ENCODE measurements at places on chromosomes 1 and 21.

- peak; percentile 31 for DNase-seq
Measured at GRCh38 chr1:202189001-202189790, 4.4 kb upstream of the LGR6 start.

GRCh38 chr1:154730986-154731489 lies 123.1 kb upstream of the ADAR start:
- DNase-seq = no peak

DNA sequence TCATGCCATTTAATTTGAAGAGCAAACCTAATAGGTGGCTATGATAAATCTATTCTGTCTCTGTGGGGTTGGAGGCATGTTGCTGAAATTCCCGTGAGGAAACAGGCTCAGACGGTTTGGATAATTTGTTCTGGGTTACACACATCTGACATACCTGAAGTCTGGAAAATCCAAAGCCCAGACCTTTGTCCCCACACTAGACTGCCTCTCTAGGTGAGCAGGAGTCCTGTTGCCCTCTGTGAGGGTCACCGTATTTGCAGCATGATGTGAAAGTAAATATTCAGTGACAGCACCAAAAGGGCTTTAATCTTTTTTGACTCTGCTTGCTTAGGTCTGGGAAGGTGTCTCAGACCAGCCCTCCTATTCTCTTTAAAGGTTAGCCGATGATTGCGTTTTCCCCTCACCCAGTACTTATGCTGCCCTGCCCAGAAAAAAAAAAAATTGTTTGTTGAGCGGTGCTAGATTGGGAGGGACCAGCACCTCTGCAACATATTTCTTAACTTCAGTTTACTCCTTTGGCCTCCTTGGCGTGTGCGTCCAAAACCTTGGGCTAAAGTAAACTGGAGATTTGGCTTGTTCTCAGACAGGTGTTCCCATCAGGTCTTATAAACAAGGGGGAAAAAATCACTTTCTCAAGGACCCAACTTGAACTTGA lies 67.0 kb downstream of the CACHD1 start:
- DNase-seq = no peak

GRCh38 chr1:12548973-12549459 lies 69.0 kb downstream of the DHRS3 start:
- peak; percentile 48 for DNase-seq

- DNase-seq = no peak
Measured at GRCh38 chr1:168466714-168467131, 77.1 kb downstream of the XCL2 start.

DNA sequence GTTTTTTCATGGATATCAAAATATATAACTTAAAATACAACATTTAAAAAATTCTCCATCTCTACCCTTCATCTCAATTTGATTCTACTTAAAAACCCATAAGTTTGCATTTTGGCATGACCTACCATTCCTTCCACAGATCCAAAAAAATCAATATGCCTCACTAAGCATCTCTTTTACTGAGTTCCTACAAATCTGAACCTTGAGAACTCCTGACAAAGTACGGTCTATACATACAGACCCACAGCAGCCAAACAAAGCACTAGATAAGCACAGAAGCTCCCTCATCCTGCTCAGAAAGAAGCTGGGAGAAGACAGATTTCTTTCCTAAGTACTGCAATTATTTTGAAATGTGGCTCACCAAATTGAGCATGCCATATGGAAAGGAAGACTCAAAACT lies 167.5 kb downstream of the KCNT2 start:
- no peak for DNase-seq

- peak; percentile 33 for DNase-seq
Measured at GRCh38 chr1:39788758-39789570, at the start of gene BMP8B. Gene BMP8B (minus strand): TSS chr1:39788865. CDS start chr1:39788485, 380 bp downstream.

DNA sequence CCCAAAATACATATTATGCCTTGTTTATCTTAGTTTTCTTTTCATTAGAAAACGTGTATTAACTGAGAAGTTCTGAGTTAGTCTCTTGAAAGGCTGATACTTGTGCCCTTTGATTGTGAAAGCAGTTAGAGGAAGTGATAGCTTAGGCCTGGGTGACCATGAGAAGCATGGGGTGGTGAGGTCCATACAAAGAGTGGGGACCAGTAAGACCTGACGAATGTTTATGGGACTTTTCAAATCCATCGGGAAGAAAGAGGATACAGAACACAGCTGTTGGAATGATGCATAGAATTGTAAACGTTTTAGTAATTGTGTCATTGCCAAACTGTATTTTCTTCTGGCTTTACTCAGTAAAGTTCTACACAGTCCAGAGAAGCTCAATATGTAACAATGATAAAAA lies 259.8 kb downstream of the LMO4 start:
- DNase-seq = no peak

- no peak for DNase-seq
Measured at GRCh38 chr1:212585210-212585609, 23.4 kb upstream of the ATF3 start.

DNA sequence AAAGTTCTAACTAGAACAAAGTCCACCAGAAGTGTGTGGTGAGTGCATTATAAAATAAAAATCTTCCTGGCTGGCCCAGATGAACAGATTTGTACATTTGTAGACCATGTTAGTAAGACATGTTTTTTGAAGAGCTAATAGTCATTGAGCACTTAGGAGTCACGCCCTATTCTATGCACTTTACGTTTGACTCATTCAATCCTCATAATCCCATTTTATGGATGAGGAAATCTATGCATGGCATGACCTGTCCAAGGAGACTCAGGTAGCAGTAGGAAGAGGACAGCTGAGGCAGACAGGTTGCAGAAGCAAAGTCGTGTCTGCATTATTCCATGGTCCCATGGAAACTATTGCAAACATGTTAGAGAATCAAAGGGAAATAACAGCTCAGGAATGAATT lies 30.3 kb upstream of the LPAR3 start:
- no peak for DNase-seq

DNA sequence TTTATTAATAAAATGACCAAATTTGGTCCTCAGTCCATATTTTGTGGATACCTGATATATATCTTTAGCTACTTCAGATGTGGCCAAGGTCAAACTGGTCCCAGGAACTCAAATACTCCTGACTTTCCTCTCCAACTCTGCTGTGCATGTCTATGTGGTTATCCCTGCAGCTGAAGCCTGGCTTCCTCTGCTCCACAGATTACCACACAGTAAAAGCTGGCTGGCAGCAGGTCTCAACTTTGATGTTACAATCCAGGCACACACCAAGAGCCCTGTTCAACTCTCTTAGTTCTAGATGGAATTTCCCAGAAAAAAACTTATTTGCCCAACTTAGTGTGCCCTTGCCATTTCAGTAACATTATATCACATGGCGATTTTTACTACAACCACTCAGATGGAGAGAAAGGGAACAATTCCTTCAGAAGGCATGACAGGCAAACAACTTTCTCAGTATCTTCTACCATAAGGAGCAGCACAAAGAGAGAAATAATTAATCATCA lies 479.5 kb downstream of the PLPP3 start:
- no peak for DNase-seq

GRCh38 chr1:176517484-176517883 lies 54.5 kb downstream of the PAPPA2 start:
- no peak for DNase-seq

GRCh38 chr1:157137408-157138219 lies 581 bp downstream of the ETV3 start:
- peak; percentile 20 for DNase-seq

- DNase-seq = no peak
Measured at GRCh38 chr1:202593845-202594244, 116.4 kb downstream of the SYT2 start.

DNA sequence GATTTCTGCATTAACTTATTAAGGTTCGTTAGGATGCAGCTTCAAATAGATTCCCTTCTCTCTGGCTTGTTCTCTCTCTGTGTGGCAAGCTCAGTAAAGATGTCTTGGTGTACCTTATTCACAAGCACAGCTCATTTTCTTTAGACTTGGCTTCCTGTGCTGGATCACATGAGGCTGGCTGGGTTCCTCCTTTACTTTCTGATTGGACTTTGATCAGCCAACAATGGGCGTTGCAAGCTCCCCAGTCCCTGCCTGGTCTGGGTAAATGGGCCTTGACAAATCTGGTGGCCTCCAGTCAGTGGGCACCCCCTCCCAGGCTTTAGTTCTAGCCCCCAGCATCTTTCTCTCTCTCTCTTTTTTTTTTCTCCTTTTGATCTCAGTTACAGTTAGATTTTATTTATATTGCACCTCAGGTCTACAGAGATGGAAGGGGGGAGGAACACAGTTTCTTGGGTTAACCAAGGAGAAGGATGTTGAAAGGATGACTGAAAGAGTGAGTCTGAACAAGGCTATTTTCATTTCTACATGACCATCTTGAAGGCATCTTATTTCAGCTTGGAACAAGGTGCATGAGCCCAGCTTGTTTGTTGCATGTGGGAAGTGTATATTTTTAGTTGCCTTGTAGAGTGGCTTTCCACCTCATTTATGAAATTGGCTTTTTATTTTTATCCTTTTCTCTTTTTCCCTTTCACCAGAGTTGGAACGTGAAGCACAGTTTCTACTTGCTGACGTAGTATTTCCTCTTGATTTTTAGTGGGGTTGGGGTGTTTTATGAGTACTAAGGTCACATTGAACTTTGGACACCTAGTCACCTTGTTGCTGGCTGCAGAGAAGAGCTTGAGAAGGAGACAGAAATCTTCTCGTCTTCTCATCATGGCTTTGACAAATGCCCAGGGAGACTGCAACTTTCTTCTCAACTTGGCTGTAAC lies 77.1 kb downstream of the PBX1 start:
- DNase-seq = no peak

DNA sequence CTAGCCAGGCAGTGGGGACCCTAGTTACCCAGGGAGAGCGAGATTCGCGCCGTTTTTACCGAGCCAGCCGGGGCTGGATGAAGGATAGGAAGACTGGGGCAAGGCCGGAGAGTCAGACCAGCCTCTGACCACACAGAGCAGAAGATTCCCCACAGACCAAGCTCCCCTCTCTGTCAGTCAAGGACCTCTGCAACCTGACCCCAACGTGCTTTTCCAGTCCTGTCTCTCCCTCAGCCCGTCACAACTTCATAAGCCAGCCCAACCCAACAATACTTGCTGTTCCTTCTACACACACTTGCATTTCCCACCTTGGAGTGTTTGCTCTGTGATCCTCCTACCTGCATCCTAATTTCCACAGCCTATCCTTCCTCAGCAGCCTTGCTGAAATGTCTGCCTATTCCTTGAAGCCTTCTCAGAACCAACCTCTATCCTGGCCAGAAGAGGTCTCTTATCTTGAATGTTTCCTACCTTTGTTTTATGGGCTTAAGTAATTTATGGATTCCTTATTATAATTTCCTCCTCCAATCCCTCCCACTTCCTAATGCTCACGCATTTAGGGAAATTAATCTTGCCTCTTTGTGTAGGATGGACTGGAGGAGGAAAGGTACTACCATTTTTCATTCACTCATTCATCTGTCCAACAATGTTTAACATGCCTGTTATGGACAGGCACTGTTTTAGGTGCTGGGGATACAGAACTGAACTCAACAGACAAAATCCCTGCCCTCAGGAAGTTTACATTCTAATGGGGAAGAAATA lies at the start of gene GSTM3:
TSS of gene GSTM3 (minus strand) at position 424 of the 759 bp plus-strand sequence. CDS start 751 bp downstream, outside the sequence.
- no peak for DNase-seq

- no peak for DNase-seq
Measured at GRCh38 chr1:224175617-224176016, 7.4 kb upstream of the DEGS1 start.

DNA sequence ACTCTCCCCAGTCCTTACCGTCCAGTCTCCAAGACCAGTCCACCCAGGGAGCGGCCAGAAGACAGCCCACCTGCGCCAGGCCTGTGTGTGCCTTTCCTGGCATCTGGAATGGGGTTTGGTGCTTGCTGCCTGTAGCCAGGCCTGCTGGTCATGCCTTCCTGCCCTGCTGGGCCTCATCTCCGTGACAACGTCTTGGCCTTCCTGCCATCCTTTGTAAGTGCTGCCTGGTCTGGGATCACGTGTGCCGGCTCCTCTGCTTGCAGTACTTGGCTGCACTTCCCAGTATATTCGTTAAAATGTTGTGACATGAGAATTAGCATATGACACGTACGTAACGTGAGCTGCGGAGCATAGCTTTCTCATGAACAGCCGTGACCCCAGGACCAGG lies 145.3 kb upstream of the COL6A1 start:
- no peak for DNase-seq

DNA sequence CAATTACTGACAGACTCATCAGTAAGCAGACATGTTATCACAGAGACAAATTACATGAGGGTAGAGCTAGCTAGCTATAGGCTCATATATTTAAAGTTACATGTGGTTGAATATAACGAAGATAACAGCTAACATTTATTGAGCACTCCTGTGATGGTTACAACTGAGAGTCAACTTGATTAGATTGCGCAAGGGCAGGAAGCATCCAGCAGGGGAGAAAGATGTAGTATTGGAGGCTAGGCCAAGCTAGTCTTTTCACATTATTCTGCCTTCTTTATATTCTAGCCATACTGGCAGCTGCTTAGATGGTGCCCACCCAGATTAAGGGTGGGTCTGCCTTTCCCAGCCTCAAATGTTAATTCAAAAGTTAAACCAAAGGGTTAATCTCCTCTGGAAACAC lies 37.1 kb downstream of the PIGK start:
- no peak for DNase-seq

DNA sequence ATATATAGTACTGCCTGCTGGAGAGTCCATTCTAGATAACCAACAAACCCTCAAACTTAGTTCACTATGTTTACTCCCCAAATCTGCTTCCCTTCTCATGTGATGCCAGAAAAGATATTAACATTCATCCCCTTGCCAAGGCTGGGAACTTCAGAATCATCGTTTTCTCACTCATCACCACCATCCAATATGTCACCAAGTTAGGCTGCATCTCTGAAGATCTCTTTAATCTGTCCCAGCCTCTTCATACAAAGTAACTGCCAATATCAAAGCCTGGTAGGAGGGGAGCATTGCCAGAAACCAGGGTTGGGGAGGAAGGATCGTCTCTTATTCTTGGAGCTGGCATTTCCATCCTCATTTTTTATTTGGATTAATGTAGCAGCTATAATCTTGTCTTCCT lies 71.6 kb downstream of the XCL2 start:
- DNase-seq = no peak

GRCh38 chr1:34529935-34530859 lies 224.7 kb upstream of the GJB5 start:
- no peak for DNase-seq

DNA sequence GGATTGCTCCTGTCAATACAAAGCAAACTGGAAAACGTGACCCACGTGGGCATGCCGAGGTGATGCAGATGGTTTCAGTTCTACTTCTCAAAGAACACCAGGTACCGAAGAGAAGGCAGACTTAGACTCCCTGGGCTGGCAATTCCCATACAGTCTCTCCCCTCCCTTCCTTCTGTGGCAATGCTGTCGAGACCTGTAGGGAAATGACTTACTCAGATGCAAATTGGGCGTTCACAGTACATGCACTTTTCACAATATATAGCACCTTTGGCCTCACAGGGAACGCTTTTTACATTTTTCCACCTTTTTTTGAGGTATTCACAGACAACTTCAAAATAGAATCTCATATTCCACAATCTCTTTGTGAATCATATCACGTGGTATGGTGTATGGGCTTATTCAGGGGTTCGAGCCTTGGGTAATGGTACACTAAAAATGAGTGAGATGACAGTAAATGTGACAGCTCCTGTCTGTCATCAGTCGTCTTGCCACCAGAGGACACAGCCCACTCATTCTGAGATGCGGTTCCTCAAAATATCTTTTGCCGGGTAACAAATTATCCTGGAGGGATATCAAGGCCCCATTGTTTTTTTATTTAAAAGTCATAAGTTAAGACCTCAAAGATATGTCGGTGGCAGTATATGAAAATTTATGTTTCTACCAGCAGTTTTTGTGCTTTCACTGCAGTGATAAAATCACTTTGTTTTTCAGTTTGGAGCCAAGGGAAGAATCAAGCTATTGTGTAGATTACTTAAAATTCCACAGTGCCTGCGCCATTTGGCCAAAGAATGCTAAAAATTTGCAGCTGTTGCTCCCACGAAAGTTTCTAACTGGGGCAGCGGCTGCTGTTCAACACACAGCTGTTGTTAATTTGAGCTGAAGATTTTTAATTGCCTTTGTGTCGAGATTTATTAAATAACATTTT lies 168.4 kb downstream of the ZZZ3 start:
- no peak for DNase-seq
